Ascending aorta (tissue), 2 donors: ENCODE measurements at places on chromosomes 2 and 18.
A peak's percentile ranks its signal among the peaks of the same experiment; 100 is the strongest.

GRCh38 chr18:31171144-31171839, 8.6 kb upstream of the DSC1 start:
- H3K4me3 ChIP-seq: no peak overlapping the region
- no peak for DNase-seq
- H3K4me1 ChIP-seq: no peaks in the 10 kb centered on the region
- no peaks in the 10 kb centered on the region for H3K27me3 ChIP-seq
- no peak overlapping the region for H3K27ac ChIP-seq

- H3K4me1 ChIP-seq: peaks cover 2% of the 10 kb centered on the region
- H3K36me3 ChIP-seq: peaks cover 38% of the 10 kb centered on the region
- DNase-seq: no peak
- H3K27me3 ChIP-seq: no peaks in the 10 kb centered on the region
Measured at GRCh38 chr2:73920577-73921545, 5.8 kb upstream of the DGUOK start.

- peaks cover 4% of the 10 kb centered on the region for H3K36me3 ChIP-seq
- no peaks in the 10 kb centered on the region for H3K27me3 ChIP-seq
- peak; percentile 91 for DNase-seq
- H3K4me3 ChIP-seq: peak overlapping the region; percentile 37
- peak overlapping the region; percentile 100 for H3K27ac ChIP-seq
- H3K4me1 ChIP-seq: peaks cover 96% of the 10 kb centered on the region
Measured at GRCh38 chr2:217928324-217929181, 74.2 kb downstream of the TNS1 start.

GRCh38 chr2:196703695-196704094, 64.2 kb downstream of the CCDC150 start:
- no peak overlapping the region for H3K4me3 ChIP-seq
- DNase-seq: no peak
- no peaks in the 10 kb centered on the region for H3K27me3 ChIP-seq
- H3K27ac ChIP-seq: no peak overlapping the region

DNA sequence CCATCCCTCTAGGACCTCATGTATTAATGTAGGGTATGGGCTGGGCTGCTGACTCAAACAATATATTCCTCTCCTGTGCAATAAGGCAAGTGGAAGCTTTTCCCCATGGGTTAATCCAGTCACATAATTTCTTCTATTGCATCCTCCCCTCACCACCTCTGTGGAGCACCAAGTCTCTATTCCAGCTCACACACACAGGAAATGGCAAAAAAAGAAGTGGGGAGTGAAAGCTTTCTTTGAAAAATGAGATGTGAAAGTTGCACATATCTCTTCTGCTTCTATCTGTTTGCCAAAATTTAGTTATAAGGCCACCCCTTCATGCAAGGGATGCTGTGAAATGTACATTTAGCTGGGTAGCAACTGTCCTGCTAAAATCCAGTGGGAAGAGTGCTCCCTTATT, 121.3 kb downstream of the CDC42EP3 start:
- H3K27ac ChIP-seq: no peak overlapping the region
- no peak for DNase-seq
- no peaks in the 10 kb centered on the region for H3K4me1 ChIP-seq
- H3K27me3 ChIP-seq: no peaks in the 10 kb centered on the region
- H3K36me3 ChIP-seq: no peaks in the 10 kb centered on the region
- no peak overlapping the region for H3K4me3 ChIP-seq

- peaks cover 5% of the 10 kb centered on the region for H3K4me1 ChIP-seq
- peak overlapping the region; percentile 31 for H3K27ac ChIP-seq
- H3K36me3 ChIP-seq: no peaks in the 10 kb centered on the region
Measured at GRCh38 chr2:144596073-144596871, 76.4 kb upstream of the ZEB2 start.

DNA sequence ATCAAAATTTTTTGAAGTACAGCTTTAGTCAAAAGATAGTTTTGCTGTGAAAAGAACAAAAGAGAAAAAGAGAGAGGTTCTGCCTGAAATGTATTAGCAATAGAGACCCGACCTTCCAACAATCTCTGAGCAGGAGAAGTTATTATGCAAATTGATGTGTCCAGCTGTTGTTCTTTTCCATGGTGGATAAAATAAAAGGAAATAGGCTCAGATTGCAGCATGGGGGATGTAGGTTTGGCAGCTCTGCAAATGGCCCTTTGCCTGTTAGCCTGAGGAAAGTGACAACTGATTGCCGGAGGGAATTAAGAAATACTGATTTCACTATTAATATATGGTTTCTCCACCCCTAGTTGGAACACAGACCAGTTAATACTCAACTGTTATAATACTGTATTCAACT, 1283.2 kb upstream of the NXPH2 start:
- no peak for DNase-seq
- no peaks in the 10 kb centered on the region for H3K27me3 ChIP-seq
- no peaks in the 10 kb centered on the region for H3K4me1 ChIP-seq

GRCh38 chr2:7835151-7835550, 846.7 kb upstream of the ID2 start:
- H3K4me3 ChIP-seq: no peak overlapping the region
- H3K27ac ChIP-seq: no peak overlapping the region
- H3K36me3 ChIP-seq: no peaks in the 10 kb centered on the region
- H3K4me1 ChIP-seq: no peaks in the 10 kb centered on the region
- no peak for DNase-seq

DNA sequence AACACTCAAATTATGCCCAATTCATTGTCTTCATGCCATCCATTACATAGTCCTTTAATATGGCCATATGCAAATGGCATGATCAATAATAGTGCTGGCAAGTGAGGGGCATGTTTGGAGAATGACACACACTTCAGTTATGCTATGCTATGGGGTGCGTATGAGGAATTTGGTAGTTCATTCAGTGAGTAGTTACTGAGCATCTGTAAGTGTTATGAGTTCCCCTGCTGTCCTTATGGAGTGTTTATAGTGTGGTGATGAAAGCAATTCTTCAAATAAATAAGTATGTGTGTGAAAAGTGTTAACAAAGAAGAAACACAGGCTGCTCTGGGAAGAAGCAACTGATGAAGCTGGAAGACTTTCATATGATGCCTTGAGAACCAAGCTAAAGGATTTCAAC, 383.7 kb upstream of the SLC14A2 start:
- no peak overlapping the region for H3K27ac ChIP-seq
- no peak overlapping the region for H3K4me3 ChIP-seq
- no peaks in the 10 kb centered on the region for H3K36me3 ChIP-seq
- H3K27me3 ChIP-seq: no peaks in the 10 kb centered on the region
- no peak for DNase-seq
- H3K4me1 ChIP-seq: no peaks in the 10 kb centered on the region

DNA sequence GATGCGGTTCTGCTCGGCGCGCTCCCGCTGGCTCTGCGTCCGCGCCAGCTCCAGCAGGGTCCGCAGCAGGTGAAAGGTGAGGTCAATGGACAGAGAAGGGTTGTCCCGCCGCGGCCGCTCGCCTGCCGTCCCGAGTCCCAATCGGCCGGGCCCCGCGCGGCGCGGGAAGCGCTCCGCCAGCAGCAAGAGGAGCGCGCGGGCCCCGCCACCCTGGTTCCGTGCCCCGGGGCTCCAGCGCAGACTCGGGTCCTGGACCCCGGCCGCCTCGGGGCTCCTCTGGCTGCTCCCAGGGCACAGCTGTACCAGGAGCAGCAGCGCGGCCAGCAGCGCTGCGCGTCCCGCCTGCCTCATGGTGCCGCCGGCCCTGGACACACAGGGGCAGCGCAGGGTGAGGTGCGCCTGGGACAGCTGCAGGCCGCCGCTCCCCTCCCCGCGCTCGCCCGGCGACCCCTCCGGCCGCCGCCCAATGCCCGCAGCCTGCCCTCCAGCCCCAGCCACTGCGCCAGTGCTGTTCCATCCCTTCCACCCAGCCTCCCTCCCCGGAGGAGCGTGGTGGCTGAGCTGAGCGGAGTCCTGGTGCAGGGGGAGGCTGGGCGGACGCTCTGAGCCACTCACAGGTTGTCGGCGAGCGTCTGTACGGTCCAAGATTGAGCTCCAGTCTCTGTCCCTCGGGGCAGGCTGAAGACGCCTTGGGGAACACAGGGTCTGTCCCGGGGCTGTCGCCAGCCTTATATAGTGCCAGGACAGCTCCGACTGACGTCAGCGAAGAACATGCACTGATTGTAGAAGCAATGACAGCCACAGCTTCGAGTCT, 493 bp downstream of the UCN start:
- peaks cover 12% of the 10 kb centered on the region for H3K27me3 ChIP-seq
- H3K4me1 ChIP-seq: peaks cover 19% of the 10 kb centered on the region
- no peak overlapping the region for H3K27ac ChIP-seq
- no peak overlapping the region for H3K4me3 ChIP-seq

DNA sequence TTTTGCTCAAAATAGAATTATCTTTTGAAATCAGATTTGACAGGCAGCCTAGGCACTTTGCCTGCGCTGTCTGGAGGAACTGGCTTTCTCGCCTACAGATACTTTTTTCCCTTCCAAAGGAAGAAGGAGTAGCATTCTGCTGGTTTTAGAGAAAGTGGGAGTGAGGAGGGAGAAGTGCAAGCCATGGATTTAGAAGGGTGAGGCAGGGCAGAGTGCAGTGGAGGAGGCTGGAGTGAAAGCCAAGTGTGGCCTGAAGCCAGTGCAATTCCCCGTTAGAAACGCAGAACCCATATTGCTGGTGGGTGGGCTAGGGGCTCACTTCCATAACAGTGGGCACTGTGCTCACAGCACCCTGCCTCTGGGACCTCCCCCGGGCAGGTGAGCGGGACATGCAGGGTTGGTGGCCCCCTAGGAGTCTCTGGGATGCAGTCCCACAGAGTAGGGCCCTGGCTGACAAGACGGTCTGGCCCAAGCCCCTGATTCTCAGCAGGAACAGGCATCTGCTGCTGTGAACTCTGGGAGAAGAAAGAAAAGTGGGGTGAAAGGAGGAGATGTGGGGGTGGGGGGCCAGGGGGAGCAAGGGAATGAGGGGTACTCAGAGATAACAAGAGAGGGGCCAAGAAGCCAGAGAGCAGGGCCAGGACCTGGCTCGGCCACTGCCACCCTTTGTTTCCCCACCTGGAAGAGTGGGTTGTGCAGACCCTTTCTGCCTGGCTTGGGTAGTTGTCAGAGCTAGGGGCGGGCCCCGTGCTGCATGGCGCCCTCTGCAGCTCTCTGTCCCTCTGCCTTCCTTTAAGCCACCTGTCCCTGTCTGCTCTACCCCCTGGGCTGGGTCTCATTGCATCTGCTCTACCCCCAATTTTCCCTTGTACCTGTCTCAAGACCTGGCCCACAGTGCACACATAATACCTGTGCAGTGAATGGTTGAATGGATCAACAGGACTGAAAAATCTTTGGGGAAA, 273.5 kb upstream of the HS6ST1 start:
- no peaks in the 10 kb centered on the region for H3K27me3 ChIP-seq
- no peaks in the 10 kb centered on the region for H3K36me3 ChIP-seq
- DNase-seq: no peak

- DNase-seq: no peak
- no peak overlapping the region for H3K4me3 ChIP-seq
- no peaks in the 10 kb centered on the region for H3K27me3 ChIP-seq
- H3K36me3 ChIP-seq: no peaks in the 10 kb centered on the region
Measured at GRCh38 chr2:158578703-158579330, 122.1 kb downstream of the PKP4 start.

DNA sequence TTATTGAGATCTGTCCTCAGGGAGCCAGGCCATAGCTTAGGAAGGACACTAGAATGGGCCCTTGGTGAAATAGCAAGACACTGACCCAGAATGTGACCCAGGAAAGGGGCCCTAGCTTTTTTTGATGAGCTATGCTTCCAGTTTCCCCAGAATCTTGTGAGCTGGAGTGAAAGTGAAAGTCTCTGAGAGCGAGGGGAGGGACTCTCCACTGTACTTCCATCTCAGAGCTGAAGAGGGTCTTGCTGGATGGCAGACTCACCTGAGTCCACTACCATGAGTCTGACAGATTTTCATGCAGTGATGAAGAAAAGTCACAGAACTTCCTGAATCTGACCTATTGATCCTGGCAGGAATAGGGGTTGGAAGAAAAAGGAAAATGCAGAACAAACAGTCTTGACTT, 3.1 kb downstream of the ARHGAP25 start:
- no peak for DNase-seq
- H3K27me3 ChIP-seq: no peaks in the 10 kb centered on the region
- H3K27ac ChIP-seq: no peak overlapping the region
- H3K4me1 ChIP-seq: no peaks in the 10 kb centered on the region
- no peak overlapping the region for H3K4me3 ChIP-seq

DNA sequence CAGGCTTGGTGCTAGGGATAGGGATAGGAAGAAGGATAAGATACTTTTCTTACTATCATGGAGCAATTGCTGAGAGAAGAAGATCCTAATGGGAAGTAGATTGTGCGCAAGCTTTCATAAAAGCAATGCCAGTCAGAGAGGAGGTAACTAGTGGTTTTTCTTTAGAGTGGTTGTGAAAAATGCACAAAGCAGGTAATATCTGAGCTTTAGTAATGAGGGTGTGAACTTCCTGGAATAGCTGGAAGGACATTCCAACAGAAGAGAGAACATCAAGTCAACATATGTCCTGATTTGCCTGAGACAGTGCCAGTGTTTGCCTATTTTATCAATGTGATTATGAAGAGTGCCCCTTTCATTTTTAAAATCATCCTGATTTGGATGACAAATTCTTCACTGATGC, 34.1 kb downstream of the CCBE1 start:
- no peaks in the 10 kb centered on the region for H3K27me3 ChIP-seq
- no peak overlapping the region for H3K27ac ChIP-seq
- H3K4me3 ChIP-seq: no peak overlapping the region
- no peak for DNase-seq
- H3K4me1 ChIP-seq: no peaks in the 10 kb centered on the region

DNA sequence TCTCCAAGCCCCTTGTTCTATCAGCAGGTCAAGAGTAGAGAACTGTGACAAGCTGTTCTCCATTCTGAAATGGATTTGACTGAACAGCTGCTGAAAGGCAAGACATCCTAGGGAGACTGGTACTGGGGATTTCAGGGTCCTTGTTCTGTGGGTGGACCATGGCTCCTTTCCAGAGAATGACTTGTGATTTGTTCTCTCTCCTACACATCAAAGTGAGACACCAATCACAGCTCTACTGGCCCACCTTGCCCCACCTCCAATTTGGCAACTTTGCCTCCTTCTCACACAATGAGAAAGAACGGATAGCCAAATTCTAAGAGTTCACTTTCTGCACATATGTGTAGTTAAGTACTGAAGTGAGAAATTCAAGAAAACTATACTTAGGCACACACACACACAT, 67.4 kb downstream of the BCL11A start:
- H3K27me3 ChIP-seq: no peaks in the 10 kb centered on the region
- peak; percentile 25 for DNase-seq
- H3K4me3 ChIP-seq: no peak overlapping the region

DNA sequence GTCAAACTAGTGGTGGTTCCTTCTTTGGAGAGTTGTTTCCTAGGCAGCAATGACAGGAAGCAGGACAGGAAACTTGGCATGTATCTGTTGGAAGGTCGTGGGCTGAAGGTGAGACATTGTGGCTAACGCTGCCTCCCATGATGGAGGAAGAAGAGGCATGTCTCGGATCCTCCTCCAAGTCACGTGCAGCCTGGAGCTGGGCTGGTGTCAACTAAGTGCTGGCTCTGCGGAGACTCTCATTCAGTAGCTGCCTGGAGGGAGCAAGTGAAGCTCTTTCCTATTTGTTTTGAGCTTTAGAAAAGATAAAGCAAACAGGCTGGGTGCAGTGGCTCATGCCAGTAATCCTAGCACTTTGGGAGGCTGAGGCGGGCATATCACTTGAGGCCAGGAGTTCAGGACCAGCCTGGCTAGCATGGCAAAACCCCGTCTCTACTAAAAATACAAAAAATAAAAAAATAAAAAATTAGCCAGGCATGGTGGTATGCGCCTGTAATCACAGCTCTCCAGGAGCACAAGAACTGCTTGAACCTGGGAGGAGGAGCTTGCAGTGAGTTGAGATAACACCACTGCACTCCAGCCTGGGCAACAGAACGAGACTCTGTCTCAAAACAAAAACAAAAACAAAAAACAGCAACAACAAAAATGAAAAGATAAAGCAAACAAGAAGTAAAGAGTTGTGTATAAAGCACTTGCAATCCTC, 28.2 kb upstream of the INO80C start:
- peaks cover 8% of the 10 kb centered on the region for H3K4me1 ChIP-seq
- no peaks in the 10 kb centered on the region for H3K36me3 ChIP-seq
- H3K27me3 ChIP-seq: no peaks in the 10 kb centered on the region
- no peak for DNase-seq
